A172 (cell line): ENCODE measurements at places on chromosomes 2 and 18.
A peak's percentile ranks its signal among the peaks of the same experiment; 100 is the strongest.

- peak; percentile 80 for DNase-seq
Observed at GRCh38 chr2:195575879-195576401, 81.1 kb upstream of the SLC39A10 start.

DNA sequence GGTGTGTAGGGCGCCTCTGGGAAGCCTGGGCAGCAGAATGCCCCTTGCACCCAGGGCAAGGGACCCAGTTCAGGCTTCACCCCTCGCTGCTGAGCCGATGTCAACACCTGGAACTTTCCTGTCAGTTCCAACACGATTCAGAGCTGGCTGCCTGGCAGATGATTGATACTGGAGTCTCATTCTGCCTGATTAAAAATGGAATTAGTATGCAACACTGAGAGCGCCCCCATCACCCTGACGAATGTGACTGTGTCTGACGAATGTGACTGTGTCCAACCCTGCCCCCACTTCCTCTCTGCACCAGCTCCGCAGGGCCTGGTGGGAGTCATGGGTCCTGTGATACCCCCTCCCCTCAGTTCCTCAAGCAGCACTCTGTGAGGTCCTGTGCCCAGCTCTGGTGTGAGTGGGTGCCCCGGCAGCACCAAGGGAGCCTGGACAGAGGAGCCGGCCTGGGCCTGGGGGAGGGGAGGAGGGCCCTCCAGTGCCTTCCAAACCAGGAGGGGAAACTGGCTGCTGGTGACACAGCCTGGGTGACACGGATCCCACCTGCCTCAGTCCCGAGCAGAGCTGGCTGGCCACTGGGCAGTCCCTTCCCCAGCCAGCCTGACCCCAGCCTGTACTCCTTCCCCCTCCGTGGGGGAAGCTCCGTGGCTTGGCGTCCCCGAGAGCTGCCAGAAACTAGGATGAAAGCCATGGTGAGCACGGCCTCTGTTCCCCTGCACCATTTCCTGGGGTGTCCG is 41.4 kb upstream of the ALPP start:
- no peak for DNase-seq

DNA sequence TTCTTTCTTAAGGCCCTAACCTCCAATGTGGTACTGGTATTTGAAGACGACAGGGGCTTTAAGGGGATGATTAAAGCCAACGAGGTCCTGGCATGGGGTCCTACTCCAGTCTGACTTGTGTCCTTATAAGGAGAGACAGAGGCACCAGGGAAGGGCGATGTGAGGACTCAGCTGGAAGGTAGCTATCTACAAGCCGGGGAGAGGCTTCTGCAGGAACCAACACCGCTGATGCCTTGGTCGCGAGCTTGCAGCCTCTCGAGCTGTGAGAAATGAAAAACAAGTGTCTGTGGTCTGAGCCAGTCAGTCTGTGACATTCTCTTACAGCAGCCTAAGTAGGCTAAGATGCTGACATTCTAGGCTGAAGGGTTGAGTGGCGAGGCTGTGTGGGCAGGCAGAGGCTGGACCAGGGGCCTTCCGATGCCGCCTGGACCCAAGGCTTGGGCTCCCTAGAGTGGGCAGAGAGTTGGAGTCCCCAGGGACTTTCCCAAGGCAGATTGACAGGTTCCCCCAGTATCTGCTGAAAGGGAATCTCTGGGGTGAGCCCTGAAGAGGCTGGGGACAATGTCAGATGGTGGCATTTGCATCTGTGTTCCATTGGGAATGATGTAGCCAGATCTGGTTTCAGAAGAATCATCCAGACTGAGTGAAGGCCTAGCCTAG is 322.9 kb upstream of the HS6ST1 start:
- no peak for DNase-seq

- peak; percentile 78 for DNase-seq
Observed at GRCh38 chr2:159982270-159982669, 80.1 kb downstream of the PLA2R1 start.

DNA sequence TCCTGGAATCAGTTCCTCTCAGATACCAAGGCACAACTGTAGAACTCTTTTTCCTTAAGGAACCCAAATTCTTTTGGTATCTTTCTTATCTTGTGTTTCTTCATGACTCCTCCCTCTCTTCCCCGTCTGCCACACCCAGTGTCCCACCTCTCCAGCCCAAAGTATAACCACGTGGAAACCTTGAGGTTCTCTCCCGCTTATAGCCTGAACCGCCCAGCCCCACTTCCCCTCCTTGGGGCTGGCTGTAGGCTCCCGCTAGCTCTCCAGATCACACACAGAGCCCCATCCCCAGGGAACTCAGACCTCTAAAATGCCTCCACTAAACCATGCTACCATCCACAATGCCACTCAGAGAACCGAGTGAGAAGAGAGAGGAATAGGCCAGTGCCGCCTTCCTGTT is 87.5 kb downstream of the MAPRE2 start:
- DNase-seq, result no peak

- no peak for DNase-seq
Observed at GRCh38 chr18:70422391-70422965, 133.6 kb downstream of the SOCS6 start.

- DNase-seq, result no peak
Observed at GRCh38 chr2:152050341-152050740, 48.5 kb downstream of the CACNB4 start.

DNA sequence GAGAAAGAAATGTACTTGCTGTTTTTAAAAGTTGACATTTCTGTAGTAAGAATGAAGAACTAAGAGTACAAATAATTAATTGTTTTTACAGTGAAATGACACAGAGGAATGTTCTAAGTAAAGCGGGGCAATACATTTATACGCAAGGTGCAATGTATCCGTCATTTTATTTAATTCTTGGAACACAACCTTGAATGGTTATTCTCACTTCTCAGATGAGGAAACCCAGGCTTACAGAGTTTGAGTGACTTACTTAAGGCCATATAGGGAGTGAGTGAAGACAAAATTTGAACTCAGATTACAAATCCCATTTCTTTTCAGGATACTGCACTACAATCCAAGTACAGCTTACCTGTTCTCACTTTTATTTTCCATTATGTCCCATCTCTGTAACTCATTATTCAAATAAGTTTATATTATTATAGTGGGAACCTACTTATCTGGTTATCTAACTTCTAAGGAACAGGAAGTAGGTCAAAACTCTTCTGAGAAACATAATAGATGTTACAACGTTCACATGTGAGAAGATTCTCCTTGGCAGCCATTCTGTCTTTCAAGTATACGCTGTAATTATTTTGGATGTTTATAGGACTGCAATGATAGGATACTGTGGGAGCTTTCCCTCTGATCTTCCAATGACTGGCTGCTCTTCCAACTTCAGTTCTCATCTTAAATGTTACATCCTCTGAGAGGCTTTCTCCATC is 12.3 kb upstream of the STK17B start:
- no peak for DNase-seq

- no peak for DNase-seq
Observed at GRCh38 chr18:46429649-46430224, 227.3 kb downstream of the LOXHD1 start.

GRCh38 chr2:43397411-43397810 is 171.0 kb upstream of the ZFP36L2 start:
- DNase-seq, result no peak
